RCC 7860 (cell line): ENCODE measurements at places on chromosomes 4 and X.

DNA sequence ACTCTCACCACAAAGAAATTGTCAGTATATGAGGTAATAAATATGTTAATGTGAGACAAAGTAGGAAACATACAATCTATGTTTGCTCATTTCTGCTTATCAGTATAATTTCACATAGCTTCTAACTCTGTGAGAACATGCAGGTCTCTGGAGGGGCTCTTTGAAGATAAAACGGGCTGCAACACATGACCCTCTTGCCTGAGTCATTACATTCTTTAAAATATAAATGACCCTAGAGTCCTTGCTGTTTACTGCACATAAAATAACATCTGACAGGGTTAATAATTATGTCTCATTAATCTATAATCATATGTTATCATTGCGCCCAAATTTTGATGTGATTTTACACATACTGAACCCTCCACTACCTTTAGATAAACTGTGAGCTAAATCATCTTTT lies 681.5 kb downstream of the ARAP2 start:
- DNase-seq = no peak

GRCh38 chr4:110830461-110830860 lies 207.6 kb upstream of the PITX2 start:
- no peak for DNase-seq

DNA sequence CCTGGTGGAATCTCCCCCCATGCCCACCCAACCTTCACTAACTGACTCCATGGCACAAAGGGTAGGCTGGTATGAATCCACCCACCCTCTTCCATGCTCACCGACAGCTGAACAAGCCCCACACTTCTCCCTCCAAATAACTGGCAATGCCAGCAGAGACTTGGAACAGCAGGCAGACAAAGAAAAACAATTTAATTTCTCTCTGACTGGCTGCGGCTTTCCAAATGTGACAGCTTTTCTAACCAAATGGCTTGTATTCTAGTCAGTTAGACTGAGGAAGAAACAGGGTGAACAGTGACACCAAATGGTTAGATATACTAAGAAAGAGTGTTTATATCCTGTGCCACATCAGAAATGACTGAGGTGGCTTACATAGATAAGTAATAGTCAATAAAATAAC lies 199.3 kb upstream of the ADAMTS3 start:
- DNase-seq = peak; percentile 23

- DNase-seq = no peak
Measured at GRCh38 chrX:51894697-51895336, 1.4 kb downstream of the MAGED1 start.

GRCh38 chr4:99833756-99834155 lies 17.1 kb downstream of the DAPP1 start:
- no peak for DNase-seq

DNA sequence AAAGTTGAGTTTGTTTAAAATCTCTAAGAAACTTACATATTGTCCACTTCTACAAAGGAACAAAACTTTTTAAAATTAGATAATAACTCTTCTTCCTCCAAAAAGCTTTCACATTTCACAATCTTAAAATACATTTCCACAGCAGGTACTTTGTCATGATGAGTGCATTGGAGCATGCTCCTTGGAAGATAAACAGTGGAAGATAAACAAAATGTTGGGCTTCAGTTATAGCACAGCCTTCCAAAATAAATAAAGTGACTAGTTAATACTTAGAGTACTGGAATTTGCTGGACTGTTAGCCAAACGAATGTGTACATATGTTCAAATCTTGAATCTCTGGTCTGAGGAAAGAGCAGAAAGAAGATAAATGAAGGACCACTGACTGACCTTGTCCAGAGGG lies 54.9 kb upstream of the PDE5A start:
- no peak for DNase-seq

- DNase-seq = no peak
Measured at GRCh38 chrX:119529345-119530276, 35.6 kb downstream of the STEEP1 start.
